ENCODE measurements at places on chromosomes 7 and 10.
A peak's percentile ranks its signal among the peaks of the same experiment; 100 is the strongest.

- no peak for DNase-seq
Observed at GRCh38 chr7:92641921-92642511, 51.8 kb upstream of the FAM133B start.

DNA sequence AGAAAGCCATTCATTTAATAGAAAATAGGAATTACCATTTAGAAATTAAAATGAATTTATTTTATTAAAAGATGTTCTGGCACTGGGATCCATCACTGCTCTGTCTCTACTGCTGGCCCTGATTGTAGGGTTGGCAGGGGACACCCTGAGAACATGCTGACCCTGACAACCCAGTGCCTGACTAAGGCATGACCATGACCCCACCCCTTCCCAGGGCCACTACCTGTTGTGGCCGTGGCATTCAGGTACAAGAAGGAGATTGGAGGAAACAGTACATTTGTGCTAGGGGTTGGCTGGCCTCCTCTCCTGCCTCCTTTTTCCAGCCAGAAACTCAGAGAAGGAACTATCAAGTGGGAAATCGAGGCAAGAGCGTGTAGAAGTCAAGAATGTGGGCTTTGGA, 197.0 kb upstream of the ZMIZ1 start:
- no peak for DNase-seq

DNA sequence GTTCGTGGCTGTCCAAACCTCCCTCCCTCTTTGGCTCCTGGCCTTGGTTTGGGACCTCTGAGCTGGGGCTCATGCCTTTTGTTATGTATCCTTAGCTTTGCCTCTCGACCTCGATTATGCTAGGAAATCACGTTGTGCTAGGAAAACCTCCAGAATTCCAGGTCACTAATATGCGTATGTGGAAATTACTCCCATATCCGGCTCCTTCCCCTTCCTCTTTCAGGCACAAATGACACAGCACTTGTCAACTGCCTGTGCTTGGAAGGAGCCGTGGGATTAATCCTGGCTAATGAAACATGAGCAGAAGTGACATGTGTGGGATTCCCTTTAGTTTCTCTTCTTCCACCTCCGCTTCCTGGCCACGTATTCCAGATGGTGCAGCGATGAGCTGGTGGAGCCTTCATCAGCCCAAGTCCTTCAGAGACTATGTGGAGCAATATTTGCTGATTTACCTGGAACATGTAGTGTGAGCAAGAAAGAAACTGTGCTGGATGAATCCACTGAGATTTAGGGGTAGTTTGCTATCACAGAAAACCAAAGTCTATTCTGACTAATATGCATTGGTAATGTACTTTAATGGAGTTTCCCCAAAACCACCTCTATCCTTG, 149.2 kb downstream of the REEP3 start:
- DNase-seq: no peak

GRCh38 chr10:70163448-70163847, 6.9 kb downstream of the SAR1A start:
- DNase-seq: no peak

DNA sequence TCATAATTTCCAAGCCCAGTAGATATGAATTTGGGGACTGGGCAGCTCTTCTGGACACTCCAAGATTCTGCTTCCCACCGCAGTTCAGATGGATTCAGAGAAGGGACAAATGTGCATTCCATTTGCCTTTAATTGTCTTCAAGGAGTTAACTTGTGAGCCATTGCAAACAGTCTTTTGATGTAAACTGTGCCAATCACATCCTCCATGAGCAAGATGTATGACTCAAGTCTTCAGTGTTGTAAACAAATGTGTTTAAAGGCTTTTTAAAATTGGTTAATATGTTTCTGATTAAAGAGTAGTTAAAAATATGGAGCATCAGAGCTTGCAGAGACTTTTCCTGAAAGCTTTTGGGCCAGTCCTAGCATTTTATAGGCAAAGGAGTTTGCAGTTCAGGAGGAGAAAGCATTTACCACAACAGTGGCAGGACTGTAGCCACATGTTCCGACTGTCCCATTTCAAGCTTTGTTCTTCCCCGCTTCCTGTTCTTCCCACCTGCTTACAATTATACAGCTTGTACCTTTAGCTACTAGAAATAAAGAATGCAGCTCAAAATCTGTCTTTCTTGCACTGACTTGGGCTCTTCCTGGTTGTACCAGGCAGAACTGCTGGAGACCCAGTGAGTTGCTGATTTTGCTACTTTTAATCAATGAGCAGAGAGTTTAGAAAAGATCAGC, 6.2 kb downstream of the SLC18A2 start:
- peak; percentile 4 for DNase-seq

GRCh38 chr7:77352665-77353406, 63.3 kb downstream of the GSAP start:
- DNase-seq: no peak

GRCh38 chr7:88522771-88523293, 216.1 kb upstream of the STEAP4 start:
- DNase-seq: no peak
